ENCODE measurements at places on chromosomes 2 and 18.

DNA sequence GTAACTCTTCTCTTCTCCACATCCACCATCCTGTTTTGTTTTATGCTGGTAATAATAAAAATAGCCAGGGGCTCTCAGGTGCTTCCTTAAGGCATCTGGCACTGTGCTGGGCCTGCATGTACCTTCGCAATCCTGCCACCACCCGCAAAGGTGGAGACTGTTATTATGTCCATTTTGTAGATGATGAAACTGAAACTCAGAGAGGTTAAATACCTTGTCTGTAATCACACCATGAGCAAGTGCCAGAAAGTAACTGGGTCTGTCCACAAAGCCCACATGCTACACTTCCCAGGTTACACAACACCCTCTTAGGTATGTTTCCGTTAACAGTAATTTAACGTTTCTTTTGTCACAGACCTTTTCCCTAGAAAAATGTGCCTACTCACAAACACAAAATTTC, 27.0 kb downstream of the NRP2 start:
- no peak for DNase-seq

DNA sequence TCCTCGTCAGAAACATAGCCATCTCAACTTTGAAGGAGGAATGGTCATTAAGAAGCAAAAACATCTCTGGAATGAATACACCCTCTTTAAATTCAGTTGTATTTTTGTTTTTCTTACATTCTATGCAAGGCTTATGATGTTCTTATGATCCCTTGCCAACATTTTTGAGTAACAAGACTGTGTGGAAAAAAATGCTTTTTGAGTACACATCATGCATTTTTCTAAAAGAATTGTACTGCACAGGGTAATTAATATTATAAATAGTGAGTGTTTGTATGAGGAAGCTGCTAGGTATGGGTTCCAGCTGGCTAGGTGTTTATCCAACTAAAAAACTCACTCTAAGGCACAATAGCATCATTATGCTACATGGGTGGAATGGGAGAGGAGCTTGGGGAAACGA, 59.0 kb upstream of the SPATS2L start:
- no peak for DNase-seq

DNA sequence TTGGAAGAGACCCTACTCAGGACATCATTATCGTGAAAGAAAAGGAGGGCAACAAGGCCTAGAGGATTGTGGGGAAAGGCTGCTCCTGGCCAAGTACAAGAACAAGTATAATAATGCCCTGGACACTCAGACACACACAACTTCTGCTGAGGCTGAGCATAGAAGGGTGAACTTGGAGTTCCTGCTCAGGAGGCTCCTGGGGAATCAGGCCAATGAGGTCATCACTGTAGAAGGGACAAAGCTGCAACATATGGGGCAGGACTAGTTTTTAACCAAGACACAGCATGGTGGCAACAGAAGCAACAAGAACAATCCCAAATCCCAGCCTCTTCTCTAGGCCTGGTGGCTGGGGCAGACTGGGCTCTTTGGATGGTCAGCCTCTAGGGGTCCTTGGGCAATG, 102.6 kb downstream of the POLR1A start:
- DNase-seq: no peak

DNA sequence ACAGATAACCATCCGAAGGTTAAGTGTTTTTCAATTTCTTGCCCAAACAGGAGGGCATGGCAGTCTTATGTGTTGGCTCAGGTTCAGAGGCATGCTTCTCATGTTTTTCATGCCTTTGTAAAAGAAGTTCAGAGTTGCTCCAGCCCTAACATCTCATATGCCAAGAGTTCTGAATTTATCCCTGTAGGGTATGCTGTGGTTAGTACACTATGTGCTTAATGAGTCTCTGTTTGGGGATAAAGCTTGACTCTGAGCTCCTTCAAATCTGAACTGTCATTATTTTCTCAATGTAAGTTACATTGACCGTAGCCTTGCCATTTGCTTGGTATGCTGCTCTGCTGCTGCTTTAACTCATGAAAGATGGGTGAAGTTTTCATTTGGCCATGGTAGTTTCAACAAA, 67.9 kb upstream of the PNPT1 start:
- DNase-seq: no peak

DNA sequence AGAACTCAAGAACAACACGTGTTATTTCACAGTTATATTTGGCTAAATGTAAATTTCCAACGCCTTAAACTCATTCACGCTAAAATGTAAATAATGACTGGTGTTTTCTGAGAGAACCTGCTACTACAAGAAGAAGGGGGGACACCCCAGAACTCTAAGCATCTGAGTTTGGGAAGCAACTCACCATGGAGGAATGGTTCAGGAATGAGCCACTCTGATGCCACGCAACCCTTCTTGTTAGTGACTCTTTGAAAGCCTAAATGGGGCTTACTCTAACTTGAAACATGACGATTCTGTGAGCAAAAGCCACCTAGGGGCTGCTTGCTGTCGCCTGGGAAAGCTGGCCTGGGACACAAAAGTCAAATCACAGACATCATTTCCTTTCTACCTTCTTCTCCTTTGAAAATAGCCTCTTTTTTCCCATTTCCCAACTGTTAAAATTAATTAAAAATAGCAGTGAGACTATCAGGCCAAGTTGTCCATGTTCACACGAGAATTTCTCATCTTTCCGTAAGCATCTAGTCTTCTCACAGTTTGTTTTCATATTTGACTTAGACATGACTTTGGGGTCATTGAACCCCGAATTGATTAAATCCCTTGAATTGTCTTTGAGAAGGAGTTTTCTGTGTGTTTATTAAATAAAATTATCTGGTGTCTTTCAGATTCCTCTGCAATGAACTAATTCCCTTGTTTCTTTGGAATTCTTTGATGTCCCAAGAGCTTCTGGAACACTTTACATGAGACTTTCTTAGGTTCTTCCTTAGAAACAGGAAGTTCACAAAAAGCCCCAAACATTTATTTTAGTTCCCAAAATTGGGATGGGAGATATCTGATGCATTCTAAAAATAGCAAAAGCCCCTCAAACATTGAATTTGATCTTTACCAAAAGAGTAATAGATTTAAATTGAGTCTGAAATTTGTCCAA, 75.5 kb upstream of the CABLES1 start:
- no peak for DNase-seq

DNA sequence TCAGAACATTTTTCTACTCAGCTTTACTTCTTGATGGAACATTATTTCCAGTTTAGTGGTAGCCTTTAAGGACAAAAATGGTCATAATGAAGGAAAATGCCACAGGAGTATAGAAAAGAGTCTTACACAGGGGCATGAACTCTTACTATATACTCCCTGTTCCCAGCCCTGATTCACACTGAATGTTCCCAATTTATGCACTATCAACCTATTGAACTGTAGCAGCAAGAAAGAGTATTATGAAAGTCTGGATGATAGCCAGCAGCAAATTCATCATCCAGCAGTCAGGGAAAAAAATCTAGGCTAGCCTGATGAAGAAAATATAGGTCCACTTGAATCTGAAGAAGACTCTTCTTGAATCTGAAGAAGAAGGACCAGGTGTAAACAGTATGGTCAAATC, 1170.3 kb upstream of the CHAC2 start:
- DNase-seq: no peak

DNA sequence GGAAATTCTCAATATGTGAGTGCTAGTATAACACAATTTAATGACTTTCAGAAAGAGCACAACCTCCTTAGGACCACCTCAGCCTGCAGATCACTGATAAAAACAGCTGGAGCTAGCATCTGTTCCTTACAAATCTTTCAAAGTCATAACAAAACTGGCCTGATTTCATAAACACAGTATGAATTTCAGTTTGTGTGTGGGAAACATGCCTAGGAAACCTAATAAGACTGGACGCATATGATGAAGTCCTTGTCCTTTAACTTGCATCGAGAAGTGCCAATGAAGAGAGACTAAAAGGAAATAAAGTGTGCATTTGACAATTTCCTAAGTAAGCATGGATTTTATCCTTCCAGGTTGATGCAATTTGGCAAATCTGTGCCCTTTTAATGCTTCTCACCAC, 74.1 kb upstream of the KLHL14 start:
- no peak for DNase-seq

DNA sequence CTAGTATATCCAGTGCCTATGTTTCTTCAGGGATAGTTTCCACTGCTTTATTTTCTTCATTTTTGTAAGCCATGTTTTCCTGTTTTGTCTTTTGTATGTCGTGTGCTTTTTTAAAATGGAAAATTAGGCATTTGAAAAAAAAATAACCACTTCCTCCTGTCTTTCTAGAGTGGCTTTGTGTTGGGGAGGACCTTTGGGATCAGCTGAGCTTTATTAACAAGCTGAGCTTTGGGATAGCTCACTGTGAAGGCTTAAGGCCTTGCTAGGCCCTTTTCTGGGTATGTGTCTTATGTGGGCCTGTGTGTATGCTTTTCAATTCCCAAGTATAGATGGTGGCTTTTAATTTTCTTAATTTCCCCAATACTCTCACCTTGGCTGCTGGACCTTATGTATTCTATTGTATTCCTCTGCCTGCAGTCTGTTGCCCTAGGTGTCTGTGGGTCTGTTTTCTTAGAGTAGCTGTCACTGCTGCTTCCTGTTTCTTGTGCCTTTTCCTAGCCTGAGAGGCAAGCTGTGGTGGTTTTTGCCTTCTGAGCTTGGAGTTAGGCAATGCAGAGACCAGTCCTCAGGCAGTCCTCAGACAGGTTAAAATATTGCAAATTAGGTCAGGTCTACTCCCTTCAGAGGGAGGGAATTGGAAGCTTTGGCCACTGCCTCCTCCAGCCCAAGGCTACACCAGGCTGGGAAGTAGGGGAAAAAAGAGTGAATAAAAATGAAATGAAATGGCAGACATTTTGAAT, 134.7 kb downstream of the LDLRAD4 start:
- DNase-seq: no peak

DNA sequence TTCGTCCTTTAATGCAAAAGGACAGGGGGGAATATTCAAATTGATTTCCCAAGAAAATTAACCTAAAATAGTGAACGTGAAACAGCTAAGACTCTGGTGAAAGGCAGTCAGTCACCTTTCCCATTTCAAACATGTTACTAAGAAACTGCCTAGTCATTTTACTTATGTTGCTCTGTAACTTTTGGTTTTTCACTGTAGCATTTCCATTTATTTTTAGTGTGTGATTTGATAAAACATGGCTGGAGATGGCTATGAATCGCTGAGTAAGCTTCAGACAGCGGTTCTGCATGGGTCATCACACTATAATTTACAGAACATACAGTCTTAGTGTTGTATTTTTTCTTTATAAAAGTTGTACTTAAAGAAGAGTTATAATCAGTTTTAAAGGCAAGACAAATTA, 16.0 kb upstream of the KIDINS220 start:
- no peak for DNase-seq

- DNase-seq: no peak
These were observed 198.2 kb downstream of the CD8B2 start for GRCh38 chr2:106685180-106685897.

- no peak for DNase-seq
These were observed 138.0 kb upstream of the DNMT3A start for GRCh38 chr2:25479761-25480160.

- DNase-seq: no peak
These were observed 2016.1 kb upstream of the PIK3C3 start for GRCh38 chr18:39938676-39939608.

GRCh38 chr2:200828572-200829257, 17.0 kb downstream of the BZW1 start:
- no peak for DNase-seq

DNA sequence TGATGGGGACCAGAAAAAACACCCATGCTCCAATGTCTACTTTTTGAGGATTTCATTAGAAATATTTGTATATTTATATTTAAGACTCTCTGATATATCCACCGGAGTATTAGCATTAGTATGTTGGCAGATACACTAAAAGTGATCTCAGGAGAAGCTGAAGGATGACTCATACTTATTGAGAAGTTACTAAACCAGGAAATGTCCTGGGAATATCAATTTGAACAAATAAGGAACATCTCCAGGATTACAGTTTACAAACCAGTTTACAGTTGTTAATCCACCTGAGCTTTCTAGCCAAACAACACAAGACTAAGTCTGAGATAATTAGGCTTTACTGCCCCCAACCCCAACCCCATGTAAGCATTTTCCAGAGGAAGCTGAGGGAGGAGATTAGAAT, 16.1 kb upstream of the DPP4 start:
- no peak for DNase-seq

DNA sequence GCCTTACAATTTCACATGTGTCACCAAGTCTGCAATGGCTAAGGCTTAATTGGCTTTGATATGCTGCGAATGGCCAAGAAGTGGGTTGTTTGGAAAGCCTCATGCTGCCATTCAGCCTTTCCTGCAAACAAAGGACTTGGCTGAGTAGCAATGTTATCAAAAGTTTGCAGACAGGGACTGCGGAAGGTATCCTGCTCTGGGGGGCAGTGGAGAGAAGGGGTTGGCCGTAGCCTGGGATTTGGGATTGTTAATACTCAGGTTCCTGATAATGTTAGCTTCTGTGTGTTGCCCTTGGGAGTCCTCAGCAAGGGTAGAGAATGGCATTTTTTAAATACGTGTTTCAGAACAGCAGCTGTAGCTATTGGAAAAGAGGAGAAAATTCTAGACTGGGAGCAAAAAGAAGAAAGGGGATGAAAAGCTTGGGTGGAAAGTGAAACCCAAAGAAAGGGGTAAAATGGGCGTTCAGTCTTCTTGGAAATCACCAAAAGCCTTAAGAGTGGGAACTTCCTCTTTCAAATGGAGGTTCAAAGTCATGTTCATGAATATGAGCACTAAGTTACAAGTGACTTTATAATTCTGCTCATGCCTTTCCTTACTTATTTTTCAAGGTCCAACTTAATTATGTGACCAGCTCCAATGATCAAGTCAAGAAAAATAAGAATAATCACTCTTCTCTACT, 325.1 kb downstream of the RNF144A start:
- DNase-seq: no peak

Measured in GM04504 (cell line).